Retina (tissue), 1 donor: ENCODE measurements at places on chromosomes 2 and 18.

GRCh38 chr18:10157706-10158105 is 243.9 kb downstream of the VAPA start:
- no peak for DNase-seq

DNA sequence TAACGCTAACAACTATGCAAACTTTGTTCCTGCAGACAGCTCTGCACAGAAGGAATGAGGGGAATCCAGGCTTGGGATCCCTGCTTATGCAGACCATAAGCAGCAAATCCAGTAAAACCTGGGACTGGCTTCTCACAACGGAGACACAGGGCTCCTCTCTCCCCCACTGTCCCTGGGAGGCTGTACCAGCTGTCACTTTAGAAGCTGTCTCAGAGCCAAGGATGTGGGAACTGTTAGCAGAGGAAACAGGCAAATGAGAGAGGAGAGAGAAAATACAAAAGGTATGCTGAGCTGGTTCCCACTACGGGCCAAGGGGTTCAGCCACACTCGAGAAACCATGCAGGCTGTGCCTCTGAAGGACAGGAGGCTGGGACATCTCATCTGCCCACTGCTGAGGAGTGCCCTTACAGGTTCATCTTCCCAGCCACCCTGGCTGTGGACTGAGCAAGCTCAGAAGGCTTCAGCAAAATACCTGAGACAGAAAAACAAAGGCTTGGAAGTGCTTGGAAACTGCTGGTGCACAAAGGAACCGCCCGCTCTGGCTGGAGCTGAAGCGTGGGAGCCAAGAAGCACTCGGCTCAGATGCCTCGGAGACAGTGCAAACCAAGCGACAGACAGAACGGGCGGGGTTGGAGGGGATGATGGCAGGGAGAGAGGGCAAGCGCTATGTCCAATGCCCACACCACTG is 72.5 kb downstream of the FAM210A start:
- no peak for DNase-seq

- no peak for DNase-seq
Observed at GRCh38 chr2:161104054-161104553, 56.1 kb upstream of the TANK start.

DNA sequence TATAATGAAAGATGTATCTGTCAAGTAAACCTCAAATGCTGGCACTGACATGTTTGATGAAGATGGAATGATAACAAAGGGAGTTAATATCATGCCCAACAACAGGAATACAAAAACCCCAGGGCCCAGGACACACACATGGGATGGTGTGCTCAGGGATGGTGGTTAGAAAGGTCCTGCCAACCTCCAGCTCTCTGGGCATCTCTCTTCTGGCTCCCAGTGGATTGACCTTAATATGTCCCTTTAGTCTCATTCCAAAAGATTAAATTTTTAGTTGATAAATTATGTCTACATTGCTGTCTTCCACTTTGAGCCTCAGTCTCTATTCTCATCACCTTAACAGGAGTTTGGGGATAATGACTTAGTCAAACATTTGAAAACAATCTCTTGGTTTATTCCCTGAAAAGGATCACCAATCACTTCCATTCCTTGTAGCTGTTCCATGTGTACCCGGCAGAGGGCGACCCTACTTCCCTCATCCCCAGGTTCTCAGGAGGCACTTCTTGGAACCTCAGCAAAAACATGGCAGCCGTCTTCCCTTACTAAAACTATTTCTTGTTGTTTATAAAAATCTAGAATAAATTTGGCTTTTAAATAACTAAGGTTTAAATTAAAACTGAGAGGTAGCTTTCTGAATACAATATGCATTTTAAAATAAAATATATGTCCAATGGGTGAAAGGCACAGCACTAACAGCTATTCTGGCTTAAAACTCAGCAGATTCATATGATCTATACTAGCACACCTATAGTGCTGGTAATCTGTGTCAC is 29.6 kb downstream of the MCEE start:
- peak; percentile 23 for DNase-seq

DNA sequence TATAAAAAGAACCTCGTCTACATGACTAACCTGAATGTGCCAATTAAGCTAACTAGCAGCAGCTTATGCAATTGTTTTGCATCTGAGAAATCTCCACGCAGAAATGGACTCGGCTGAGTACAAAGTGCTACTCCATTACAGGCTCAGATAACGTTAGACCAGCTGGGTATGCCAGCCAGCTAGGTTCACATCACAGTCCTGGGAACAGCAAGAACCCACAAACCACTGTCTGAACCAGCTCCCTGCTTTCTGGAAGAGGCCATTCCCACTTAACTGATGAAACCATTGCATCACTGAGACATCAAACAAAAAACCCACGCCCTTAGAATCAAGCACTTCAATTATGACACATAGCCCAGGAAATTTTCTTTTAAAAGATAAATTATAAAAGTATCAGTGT is 202.7 kb downstream of the CYRIA start:
- DNase-seq = no peak

- no peak for DNase-seq
Observed at GRCh38 chr2:207394812-207395534, 134.8 kb upstream of the CREB1 start.
